Epithelial cell of proximal tubule (primary cell): ENCODE measurements at places on chromosomes 7 and 10.

DNA sequence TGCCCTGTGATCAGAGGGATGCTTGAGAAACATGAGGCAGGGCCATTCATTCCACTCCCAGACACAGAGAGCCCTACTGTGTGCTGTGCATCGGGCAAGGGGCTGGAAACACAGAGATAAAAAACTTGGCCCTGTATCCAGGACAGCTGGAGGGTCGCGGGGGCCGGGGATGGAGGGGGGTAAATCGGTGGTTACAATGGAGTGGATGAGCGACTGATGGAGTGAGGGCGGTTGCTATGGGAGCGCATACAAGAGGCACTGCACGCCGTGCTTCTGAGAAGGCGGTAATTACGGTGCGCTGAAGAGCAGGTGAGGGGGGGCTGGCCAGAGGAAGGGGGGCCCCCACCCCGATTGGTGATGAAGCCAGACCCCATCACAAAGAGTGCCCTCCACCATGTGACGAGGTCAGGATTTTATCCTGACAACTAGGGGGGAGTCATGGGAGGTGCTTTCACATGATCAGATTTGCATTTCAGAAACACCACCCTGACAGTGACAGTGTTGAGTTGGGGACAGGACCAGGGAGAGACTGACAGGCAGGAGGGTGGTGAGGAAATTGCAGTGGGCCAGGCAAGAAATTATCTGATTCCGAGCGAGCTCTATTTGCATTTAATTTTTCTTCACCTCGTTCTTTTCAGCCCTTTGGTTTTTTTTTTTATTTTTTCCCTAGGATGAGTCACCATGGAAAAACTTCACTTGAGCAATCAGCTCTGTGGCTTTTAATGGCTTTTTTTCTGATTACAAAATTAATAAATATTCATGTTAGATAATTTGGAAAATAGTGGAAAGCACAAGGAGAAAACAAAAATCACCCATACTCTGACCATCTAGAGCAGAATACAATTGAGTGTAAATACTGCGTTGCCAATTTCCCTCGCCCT lies 7.8 kb downstream of the CPA5 start:
- DNase-seq: no peak

GRCh38 chr10:71255550-71255807 lies 43.1 kb downstream of the UNC5B start:
- DNase-seq: no peak

- no peak for DNase-seq
Measured at GRCh38 chr10:88293073-88293472, 290.0 kb downstream of the RNLS start.

DNA sequence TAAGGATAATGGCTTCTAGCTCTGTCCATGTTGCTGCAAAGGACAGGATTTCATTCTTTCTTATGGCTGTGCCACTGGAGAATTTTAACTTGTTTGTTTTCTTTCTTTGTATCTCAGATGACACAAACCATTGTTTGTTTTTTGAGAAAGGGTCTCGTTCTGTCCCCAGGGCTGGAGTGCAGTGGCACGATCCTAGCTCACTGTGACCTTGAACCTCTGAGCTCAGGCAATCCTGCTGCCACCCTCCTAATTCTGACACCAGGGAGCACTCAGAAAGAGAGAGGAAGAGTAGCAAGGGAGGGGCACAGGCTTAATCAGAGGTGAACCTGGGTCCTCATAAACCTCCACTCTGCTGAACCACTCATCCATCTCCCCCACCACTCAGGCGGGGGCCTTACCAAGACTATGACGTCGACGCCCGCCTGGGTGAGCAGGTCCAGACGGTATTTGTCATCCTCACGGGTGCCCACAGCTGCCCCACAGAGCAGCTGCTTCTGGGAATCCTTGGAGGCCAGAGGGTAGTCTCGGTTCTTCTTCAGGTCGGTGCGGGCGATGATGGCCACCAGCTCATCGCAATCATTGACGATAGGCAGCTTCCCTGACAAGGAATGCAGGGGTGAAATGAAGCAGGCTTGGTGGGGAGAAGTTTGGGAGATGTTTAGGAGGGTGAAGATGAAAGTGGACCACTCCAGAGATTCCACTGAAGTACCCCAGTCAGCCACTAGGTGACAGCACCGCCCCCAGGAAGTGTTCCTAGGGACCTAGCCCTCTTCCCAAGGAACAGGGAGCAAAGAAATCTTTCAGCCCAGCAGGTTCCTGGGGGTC lies 11.6 kb downstream of the IMPDH1 start:
- no peak for DNase-seq

- DNase-seq: peak; percentile 44
Measured at GRCh38 chr7:97421307-97421930, 303.9 kb downstream of the SDHAF3 start.
